ENCODE measurements at places on chromosomes 12 and 14.

DNA sequence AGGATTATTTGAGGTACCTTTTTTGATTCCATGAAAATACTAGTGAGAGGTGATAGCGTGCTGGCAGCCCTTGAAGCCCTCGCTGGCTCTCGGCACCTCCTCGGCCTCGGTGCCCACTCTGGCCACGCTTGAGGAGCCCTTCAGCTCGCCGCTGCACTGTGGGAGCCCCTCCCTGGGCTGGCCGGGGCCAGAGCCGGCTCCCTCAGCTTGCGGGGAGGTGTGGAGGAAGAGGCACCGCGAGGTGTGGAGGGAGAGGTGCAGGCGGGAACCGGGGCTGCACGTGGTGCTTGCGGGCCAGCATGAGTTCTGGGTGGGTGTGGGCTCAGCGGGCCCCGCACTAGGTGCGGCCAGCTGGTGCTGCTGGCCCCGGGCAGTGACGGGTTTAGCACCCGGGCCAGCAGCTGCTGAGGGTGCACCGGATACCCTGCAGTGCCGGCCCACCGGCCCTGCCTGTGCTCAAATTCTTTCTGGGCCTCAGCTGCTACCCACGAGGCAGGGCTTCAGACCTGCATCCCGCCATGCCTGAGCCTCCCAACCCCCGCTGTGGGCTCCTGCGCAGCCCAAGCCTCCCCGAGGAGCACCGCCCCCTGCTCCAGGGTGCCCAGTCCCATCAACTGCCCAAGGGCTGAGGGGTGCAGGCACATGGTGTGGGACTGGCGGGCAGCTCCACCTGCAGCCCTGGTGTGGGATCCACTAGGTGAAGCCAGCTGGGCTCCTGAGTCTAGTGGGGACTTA lies 7.4 kb downstream of the MOK start:
- no peak for DNase-seq

DNA sequence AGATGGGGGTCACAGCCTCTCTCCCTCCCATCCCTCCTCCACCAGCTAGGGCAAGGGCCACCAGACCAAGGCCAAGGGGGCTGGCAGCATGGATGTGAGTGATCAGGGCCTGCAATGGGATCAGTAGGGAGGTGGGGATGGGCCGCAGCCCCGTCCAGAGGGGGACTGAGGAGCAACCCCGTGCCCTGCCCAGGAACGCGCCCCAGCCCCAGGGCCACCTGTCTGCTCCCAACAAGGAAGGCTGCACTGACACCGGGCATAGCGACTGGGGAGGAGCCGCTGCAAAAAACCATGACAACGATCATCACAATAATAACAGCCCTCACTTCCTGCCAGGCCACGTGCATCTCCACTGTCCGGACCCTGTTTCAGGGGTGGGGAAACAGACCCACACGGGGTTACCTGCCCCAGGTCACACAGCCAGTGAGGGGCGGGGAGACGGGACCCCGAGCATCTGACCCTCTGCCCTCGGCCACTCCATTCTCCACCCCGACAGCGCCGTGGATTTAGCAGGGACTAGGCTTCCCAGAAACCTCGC lies 24.3 kb downstream of the NCOR2 start:
- peak; percentile 58 for DNase-seq

GRCh38 chr12:116689521-116689920 lies 48.3 kb downstream of the SPRING1 start:
- DNase-seq, result no peak

DNA sequence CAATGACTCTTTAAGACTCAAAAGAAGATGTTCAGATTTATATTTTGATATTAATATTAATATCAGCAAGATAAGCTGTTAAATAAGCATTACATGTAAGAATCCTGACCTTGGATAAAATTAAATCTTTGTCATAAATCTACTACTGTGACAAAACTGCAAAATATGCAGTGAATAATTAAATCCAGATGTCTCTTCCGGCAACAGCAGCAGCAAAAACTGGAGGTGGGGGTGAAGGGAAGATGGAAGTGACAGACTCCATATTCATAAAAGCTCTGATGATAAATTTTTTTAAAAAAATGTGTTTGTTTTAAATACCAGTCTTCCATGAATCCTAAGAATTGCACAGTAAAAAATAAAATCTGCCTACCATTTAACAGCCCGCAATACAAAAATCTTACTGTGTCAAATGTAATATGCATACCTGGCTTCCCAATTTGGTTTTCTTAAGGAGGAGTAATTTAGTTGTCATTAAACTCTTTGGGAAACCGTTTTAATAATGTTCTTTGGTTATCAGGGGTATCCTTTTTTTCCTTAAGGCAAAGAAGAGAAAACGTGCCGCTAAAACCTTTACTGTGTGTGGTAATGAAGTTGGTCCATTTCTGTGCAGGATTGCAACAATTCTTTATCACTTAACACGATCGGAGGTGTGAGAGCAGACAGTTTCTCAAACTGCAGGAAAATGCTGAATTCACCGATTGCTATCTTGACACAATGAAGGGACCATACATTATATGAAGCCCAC lies 478.2 kb downstream of the DIO2 start:
- no peak for DNase-seq

DNA sequence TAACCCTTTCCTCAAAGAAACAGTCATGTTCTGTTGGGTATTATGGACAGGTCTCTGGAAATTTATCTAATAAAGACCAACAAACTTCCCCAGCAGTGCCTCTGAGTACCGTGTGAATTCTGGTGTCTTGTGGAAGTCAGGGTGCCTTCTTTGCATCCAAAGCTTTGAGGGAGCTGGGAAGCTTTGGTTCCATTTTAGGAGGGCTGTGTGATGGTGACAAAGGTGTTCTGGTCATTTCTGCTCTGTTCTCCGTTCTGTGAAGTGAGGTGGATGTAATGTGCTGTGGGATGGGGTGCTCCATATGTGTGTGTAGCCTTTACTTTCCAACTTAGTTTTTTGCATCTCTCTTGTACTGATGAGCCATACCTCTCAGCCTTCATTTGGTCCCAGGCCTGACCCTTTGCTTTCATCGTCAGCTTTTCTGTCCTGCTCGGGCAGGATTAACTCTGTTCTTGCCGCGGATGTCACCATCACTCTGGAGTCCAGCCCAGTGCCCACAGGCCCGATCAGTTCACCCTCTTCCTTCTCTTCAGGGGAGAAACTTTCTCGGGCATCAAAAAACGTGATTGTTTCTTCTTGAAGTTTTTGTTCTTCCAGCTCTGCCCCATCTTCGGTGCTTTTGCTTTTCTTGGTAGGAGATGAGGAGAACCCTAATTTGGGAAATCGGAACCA lies 13.2 kb downstream of the PLD4 start:
- DNase-seq, result no peak

DNA sequence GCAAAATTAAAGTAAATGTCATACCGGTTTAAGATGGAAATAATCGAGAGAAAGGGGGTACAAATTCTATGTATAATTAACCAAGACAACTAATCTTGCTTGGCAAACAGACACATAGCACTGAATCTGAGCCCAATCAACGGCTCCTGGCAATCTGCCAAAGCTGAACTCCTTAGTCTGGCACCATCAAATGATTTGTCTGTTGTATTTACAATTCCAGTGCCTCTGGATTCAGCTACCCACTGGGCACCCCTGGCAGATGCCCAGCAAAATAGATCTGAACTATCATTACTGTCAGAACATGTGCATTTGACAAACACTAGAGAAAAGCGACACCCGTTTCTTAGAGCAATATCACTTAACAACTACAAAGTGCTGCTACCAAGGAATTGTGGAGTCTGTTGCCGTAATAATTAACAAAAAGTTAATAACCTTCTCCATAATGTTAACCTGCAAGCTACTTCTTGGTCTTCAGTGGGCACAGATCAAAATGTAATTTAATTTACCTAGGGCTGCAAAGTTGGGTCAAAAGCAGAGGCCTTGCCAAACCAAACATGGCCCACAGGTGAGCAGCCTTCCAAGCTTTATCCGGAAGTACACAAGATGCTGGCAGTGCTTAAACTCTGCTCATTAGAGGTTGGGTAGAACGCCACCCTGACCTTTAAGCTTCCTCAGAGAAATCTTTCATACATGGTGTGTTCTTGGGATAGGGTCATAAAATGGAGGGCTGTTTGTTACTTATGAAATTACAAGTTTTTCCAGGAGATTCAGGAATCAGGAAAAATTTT lies 7.6 kb downstream of the EGLN3 start:
- no peak for DNase-seq

DNA sequence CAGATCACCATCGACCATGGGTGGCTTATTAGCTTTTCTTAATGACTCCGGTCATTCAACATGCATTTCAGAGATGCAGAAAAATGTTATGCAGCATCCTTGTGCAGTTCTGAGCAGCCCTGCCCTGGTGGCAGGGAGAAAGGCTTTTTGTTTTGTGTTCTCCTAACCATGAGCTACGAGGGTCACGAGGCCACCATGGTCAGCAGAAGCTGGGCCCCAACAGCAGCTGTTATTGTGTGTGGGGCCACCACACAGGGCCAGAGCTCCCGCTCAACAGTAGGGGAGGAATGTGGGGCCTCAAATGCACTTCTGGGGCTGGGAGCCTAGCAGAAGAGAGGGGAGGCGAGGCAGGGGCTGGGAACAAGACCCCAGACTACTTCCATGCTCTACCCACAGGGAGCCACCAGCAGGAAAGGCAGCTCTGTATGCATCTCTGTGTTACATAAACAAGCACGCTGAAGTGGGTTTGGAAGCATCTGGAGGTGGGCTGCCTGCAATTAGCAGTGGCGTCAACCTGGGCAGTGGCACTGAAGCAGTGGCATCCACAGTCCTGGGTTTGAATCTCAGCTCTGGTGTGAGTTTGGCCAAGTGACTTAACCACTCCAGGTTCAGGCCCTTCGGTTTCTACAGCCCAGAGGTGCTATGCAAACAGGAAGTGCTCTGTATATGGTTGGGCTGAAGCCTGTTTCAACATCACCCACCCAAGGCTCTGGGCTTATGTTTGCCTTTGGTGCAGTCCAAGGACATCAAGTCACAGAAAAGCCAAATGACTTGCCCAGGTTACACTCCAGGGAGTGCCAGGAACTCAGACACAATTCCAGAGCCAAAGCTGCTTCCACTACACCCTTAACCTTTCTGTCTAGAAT lies 16.3 kb downstream of the GLTP start:
- no peak for DNase-seq

GRCh38 chr14:93788543-93789227 lies 400 bp upstream of the PRIMA1 start:
- no peak for DNase-seq

DNA sequence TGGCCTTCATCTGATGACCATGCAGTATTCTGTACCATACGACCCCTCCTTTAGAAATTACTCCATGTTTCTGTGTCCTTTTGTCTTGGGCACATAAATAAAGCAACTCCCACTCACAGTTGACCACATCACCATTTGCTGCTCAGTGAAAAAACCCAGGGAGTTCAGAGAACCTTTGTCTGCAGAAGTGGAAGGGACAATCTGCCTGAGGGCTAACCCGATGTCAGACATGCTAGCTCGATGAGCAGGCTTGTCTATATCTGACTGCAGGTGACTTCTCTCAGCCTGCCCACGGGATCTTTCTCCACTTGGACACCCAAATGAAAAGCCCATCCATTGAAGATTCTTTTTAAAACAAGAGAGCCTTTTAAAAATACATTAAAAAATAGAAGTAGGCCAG lies 45.7 kb upstream of the GRIP1 start:
- DNase-seq, result no peak

All from GM12892 (cell line).